Naive thymus-derived CD8-positive, alpha-beta T cell (primary cell): ENCODE measurements at places on chromosomes 1 and 21. TPM values are rescaled to one million over a fixed set of nuclear protein-coding genes. Genes with fewer than 3 reads are reported as not detected.

The TNFRSF8 gene
- polyA plus RNA-seq = not detected

The PIK3R3 gene
- polyA plus RNA-seq = 0.98 TPM

The NT5C1A gene
- not detected for polyA plus RNA-seq

DNA sequence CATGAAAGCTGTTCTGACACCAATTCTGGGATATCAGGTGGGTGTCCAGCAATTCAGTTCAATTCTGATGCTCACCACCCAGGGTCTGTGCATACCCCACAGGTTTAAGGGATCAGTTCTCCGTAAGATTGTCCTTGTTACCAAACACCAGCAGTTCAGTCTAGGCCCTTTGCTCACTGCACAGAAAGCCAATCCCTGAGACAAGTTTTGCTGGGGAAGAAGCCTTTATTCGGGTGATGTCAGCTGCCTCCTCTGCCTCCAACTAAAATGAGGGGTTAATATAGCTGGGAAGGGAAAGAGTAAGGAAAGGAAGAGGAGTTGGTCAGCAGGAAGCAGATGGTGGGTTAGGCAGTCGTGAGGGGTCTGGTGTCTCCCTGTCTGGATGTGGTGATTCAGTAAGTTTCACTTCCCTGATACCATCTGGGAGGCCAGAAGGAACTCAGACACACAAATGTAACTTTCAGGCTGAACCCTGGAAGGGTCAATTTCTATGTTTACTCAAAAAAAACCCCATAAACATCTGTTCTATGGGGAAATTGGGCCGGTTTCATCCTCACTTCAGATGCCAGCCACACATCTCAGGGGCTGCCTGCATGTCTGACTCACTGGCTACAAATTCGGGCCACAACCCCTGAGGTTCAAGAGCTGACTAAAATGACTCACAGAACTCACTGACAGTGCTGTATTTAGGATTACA lies 83.3 kb upstream of the PGBD5 start:
- no peak overlapping the region for H3K27ac ChIP-seq
- peaks cover 30% of the 10 kb centered on the region for H3K27me3 ChIP-seq
- peaks cover 7% of the 10 kb centered on the region for H3K4me1 ChIP-seq
- DNase-seq = no peak
- no peak overlapping the region for H3K4me3 ChIP-seq

DNA sequence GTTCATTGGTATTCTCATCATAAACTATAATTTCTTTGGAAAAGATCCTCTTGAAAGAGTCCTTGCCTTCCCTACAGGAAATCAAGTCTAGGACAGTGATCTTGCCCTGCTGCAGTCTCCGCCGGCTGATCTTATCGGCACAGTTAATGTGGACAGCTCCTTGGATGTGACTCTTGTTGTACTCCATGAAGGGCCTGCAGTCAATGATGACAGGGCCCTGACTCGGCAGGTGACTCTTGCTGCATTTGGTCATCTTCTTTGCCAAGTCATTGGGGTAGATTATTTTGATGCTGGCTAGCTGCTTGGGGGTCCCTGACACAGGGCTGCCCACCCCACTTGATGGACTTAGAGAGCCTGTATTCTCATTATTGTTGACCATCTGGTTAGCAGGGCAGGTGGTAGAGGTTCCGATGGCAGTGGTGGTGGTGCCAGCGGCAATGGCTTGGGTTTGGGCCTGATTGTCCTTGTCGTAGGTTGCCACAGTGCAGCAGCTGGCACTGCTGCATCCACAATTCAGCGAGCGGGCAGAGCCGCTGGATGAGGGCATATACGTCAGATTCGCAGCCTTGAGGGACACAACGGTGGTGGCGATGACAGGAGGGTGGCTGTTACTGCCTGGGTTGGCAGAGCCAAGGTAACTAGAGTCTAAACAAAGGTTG lies 2.7 kb downstream of the DUSP10 start:
- no peaks in the 10 kb centered on the region for H3K27me3 ChIP-seq
- DNase-seq = no peak
- peak overlapping the region; percentile 25 for H3K27ac ChIP-seq
- peaks cover 34% of the 10 kb centered on the region for H3K4me1 ChIP-seq
- H3K36me3 ChIP-seq = no peaks in the 10 kb centered on the region

- no peak for DNase-seq
- H3K27ac ChIP-seq = peak overlapping the region; percentile 98
- H3K4me3 ChIP-seq = peak overlapping the region; percentile 97
- no peaks in the 10 kb centered on the region for H3K27me3 ChIP-seq
- peaks cover 29% of the 10 kb centered on the region for H3K4me1 ChIP-seq
Measured at GRCh38 chr1:42658877-42659337, 684 bp downstream of the PPIH start.

DNA sequence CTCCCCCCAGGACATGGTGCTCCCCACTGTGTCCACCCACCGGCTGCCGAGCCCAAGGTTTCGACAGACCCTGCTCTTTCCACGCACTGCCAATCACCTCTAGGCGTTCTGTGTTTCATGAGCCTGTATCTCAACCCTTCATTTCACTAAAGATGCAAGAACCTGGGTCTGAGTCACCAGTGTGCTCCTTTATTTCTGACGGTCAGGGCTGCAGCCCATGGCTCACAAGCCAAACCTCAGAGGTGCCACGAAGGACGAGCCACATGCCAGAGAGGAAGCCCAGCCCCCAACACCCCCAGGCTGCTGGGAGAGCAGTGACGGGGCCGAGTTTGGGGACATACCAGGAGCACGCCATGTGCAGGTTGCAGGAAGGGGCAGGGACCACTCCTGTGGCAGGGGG lies 79.2 kb upstream of the ARHGEF16 start:
- H3K36me3 ChIP-seq = no peaks in the 10 kb centered on the region
- no peak overlapping the region for H3K4me3 ChIP-seq
- DNase-seq = no peak
- H3K27me3 ChIP-seq = peaks cover 1% of the 10 kb centered on the region
- H3K4me1 ChIP-seq = peaks cover 8% of the 10 kb centered on the region
